ENCODE measurements at places on chromosomes 1 and 21.

GRCh38 chr1:223853275-223853674, 7.5 kb upstream of the TP53BP2 start:
- DNase-seq, result no peak

GRCh38 chr1:107594536-107594935, 370.4 kb downstream of the VAV3 start:
- DNase-seq, result no peak

GRCh38 chr1:116435806-116436610, 63.0 kb downstream of the ATP1A1 start:
- no peak for DNase-seq

DNA sequence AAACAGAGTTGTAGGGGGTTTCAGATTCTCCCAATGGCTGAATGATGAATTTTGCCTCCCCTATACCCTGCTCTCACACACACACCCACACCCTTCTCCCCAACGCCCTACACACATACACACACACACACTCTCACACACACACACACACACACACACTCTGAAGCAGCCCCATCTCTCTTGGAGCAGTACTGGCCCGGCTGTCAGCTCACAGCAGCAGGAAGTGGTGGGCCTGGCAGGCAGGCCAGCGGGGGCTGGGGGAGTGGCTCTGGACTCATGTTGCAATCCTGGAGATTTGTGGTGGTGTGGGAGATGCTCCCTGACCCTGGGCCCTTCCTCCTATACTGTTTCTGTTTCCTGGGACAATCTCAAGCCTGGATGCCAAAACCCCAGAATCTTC, 2.2 kb downstream of the IKBKE start:
- no peak for DNase-seq

DNA sequence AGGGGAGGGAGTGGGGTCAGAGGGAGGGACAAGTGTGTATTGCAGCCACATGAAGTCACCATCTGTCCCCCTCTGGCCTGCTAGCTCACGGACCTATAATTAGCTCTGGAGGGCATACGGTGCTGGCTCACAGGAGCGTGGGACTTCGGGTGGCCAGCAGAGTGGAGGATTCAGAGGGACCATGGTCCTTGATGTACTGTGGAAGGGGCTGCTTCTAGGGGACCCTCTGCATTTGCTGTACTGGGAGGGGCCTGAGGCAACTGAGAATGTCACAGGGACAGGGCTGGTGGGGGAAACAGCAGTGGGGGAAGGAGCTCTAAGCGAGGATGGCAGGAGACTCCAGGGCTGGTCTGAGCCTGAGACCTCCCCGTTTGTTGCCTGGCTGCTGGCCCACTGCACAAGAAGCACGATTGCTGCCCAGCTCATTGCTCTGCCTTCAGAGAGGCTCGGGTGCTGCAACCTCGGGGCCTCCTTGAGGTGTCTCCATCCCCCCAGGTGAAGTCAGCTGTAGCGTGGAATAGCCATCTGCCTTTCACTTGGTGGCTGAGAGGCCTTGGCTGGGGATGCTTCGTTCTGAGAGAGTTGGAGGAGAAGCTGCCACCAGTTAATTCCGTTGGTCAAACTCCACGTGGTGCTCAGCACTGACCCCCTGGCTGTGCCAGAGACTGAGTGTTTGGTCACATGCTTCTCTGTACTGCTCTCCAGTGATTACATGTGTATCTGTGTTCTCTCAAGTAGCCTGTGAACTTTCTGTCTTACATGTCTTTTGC, 2.7 kb downstream of the PPFIA4 start:
- no peak for DNase-seq

GRCh38 chr1:231919239-231919885, 292.8 kb downstream of the DISC1 start:
- DNase-seq, result no peak

DNA sequence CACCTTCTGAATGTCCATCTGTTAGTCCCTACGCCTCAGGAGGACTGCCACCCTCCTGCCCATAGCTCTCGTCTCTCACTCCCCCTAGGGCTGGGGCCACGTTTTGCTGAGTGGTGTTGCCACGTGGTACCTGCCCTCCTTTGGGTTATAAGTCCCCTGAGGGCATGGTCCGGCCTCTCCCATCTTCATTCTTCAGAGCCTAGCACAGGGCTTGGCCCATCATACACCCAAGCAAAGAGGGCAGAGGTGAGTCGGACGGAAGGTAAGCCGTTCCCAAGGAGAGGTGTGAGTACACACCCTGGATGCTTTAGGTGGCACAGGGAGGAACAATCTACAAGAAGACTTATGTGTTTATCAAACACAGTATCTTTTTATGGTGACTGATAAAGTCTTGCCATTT, 10.9 kb downstream of the PADI2 start:
- no peak for DNase-seq

GRCh38 chr1:154809436-154810413, 60.4 kb downstream of the KCNN3 start:
- no peak for DNase-seq

DNA sequence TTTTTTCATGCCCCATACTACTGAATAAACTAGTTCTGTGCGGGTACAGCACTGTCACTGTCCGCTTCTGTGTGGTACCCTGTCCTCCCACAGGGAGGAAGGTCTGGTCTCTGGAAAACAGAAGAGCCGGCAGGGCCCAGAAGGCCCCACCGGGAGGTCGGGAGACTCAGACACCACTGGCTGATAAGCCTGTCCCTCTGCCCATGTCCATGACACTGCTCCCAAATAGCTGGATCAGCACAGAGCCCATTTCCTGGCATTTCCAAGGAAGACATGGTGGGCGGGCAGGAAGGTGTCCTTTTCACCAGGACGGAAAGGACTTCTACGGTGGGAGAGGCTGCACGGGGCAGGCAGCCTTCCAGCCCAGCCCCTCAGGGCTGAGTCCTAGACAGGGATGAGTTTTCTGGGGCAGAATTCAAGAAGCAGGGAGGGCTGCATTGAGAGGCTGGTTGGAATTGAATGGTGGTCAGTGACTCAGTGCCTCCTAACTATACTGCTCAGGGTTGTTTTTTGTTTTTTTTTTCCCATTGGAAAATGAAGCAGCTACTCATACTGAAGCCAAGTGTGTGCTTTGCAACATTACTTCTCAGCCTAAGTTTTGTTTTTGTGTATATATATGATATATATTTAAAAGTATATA, 7.1 kb downstream of the PSRC1 start:
- no peak for DNase-seq

GRCh38 chr21:17590430-17590829, 22.3 kb downstream of the BTG3 start:
- DNase-seq, result no peak

DNA sequence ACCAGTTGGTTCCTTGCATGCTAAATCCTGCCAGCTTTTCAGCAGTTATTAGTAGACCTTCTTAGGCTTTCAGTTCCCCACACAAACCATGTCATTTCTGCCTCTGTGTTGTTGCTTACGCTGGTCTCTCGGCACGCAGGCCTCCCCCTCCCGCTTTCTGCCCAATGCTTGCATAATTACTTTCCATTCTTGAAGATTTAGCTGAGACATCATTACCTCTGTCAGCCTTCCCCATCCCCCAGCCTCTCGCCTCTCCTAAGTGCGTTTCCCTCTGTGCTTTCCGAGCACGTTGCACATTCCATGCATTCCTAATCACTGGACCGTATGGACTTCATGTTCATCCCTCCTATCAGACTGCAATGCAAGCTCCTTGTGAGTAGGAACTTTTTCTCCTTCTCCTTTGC, 26.8 kb downstream of the TSHB start:
- no peak for DNase-seq

DNA sequence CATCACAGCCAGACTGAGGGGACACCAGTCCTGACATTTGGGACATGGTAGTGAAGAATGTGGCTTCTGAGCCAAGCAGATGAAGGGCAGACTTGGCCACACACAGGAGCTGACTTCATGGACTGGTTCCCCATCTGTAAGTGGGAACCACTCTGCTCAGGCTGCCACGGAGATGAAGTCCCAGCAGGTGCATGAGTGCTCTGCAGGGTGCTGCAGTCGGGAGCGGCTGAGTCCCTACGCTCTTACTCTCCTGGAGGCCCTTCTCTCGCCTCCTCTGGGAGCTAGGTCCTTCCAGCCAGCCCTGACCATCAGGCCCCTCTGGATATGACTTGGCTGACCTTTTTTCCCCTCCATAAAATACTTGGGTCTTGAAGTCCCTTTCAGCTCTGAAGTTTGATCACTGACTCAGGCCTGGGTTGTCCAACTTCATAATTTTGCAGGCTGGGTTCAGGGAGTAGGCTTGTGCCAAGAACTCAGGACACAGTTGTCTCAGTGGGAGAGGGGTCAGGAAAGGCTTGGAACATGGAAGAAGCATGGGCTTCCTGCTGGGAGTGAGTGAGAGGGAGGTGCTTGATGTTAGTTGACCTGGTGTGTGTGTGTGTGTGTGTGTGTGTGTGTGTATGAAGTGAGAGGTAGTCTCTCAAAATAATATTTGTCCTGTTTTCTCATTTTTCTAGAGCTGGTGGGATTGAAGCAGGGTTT, 21.0 kb upstream of the EPS8L3 start:
- no peak for DNase-seq

DNA sequence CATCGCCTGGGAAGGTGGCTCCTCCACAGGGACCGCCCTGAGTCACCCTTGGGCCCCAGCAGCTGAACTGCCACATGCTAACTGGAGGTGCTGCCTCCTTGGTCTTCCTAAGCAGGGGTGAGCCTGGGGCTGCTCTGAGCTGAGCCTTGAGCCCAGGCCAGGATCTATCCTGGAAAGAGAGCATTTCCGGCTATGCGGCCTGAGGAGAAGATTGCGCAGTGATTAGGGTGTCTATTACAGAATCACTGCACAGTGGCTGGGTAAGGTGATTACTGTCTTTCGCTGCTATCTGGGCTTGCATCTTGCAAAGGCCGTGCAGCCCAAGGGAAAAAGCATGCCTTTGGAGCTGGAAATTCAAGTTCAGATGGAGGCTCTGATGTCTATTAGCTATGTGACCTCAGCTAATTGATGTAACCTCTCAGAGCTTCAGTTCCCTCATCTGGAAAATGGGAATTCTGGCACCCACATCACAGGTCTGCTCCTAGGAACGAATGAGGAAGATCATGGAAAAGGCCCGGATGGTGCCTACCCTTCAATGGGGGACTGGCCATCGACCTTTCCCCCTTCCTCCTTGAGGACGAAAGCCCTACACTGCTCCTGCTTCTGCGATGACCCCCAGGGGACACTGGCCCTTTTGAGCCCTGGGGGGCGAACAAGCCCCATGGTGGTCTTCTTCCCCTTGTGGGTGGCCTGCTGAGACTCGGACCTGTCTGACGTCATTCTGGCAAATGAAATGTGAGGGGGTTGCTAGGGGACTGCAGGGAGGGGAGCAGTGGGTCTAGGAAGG, 38.0 kb downstream of the GPR161 start:
- DNase-seq, result no peak

- DNase-seq, result no peak
These were observed 2.0 kb upstream of the RABGAP1L start for GRCh38 chr1:174157157-174157806.

DNA sequence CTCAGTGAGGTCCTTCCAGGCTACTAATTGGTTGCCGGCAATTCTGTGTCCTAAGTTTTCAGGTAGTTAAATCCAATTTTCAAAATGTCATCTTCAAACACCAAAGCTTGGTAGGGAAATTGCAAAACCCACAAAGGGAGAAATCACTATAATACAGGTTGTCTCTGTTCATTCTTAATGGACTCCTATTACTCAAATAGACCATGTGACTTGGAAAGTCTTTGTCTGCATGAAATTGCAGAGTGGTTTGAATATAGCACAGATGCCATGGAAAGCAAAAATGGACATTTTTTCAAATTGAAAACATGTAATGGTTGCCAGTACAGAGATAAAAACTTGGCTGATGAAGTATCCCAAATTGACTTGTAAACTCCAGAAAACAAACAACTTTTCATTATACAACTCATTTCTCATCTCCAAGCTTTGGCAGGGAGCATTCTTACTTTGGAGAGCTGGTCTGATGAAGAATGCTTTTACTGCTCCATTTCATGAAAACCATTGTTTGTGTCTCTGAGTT, 169.5 kb upstream of the PKN2 start:
- no peak for DNase-seq

DNA sequence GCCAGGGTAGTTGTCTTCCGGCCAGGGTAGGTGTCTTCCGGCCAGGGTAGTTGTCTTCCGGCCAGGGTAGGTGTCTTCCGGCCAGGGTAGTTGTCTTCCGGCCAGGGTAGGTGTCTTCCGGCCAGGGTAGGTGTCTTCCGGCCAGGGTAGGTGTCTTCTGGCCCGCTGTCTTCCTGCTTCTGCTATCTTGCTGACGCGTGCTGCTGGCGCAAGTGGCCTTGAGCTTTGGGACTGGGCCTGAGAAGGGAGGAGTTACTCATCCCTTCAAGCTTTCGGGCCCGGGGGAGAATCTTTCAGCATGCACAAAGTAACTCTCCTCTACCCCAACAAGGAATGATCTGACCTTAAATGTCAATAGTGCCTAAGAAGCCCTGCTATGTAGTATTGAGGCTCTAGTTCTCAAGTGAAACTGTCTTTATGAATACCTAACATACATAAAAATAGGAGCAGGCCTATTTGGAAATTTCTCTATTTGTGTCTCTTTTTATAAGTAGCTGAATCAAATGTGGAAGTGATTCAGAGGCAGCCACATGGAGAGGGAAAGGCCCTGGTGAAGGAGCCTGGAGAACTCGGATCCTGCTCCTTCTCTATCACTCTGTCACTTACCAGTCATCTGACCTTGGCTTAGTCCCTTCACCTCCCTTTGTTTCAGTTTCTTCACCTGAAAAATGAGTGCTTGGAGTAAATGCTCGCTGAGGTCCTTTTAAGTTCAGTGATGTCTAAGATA, 65.6 kb downstream of the RGL1 start:
- DNase-seq, result no peak

GRCh38 chr1:23980728-23981070, 572 bp upstream of the SRSF10 start:
- no peak for DNase-seq

DNA sequence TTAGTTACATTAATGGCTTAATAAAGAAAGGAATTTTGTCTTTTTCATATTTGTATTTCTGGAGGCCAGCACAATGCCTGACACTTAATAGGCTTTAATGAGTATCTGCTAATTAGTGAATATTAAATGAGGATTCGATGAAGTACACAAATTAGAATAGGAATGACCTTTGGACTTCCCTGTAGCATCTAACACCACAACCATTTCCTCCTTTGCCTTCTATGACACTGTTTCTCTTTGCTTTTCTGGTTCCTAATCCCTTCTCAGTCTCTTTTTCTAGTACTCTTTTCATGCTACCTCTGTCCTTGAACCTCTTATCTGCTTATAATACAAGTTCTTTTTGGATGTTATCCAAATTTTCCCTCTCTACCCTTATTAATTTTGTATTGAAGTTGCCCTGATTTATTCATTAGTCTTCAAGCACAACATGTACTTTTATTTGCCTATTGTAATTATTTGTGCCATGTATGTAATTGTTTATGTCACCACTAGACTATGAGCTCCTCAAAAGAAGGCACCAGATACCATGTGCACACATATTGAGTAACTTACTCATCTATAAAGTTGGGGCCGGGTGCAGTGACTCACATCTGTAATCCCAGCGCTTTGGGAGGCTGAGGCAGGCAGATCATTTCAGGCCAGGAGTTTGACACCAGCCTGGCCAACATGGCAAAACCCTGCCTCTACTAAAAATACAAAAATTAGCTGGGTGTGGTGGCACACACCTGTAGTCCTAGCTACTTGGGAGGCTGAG, 23.8 kb downstream of the RPS27 start:
- no peak for DNase-seq

All from stimulated activated CD8-positive, alpha-beta memory T cell treated with anti-CD3 and anti-CD28 coated beads, Interleukin-15, amount 100 ng/mL, for 1 hour (primary cell).